ENCODE measurements at places on chromosomes 3 and 15. TPM values are rescaled to one million over a fixed set of nuclear protein-coding genes. Genes with fewer than 3 reads are reported as not detected.

The RNF7 gene
- 67.2 TPM for total RNA-seq

The FBXO40 gene
- total RNA-seq, result not detected

The TM6SF1 gene
- total RNA-seq, result 25.1 TPM

The GOLGA8S gene
- total RNA-seq, result 0.07 TPM

DNA sequence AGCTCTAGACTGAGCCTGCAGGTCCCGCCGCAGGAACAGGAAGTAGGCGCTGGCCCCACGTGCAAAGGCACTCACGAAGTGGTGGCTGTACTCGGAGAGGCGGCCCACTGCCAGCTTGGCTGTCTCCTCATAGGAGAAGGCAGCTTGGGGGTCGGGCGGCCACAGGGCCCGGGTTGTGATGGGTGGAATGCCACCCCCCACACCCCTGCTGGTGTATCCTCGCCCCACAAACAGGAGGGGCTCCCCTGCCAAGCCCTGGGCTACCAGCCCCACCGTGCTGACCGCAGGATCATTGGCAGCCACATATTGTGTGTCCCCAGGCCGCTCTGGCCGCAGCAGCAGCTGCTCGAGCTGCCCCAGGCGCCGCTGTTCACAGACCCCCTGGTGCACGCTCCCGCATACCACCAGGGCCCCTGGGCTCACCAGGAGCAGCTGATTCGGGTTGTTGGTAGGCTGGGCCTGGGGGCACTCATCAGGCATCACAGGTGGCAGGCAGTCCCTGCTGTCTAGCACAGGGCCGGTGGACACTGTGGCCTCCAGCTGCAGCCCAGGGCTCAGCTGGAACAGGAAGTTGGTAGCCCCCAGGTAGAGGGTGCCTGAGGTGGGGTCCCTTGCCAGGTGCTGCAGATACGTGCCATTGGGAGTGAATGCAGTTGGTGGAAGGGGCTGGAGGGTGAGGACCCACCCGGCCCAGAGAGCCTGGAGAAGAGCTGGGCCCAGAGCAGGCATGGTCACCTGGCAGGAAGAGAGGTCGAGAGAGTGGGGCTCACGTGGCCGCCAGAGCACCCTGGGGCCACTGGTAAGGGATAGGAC, 5.8 kb downstream of the PLXNB1 start:
- H3K27me3 ChIP-seq, result peaks cover 19% of the 10 kb centered on the region
- DNase-seq, result no peak
- no peak overlapping the region for H3K4me3 ChIP-seq
